ENCODE measurements at places on chromosomes 11 and 22.

- DNase-seq = no peak
Measured at GRCh38 chr11:43984519-43985385, 42.3 kb downstream of the C11orf96 start.

GRCh38 chr11:77064648-77065217 lies 2.0 kb upstream of the CAPN5 start:
- peak; percentile 27 for DNase-seq

DNA sequence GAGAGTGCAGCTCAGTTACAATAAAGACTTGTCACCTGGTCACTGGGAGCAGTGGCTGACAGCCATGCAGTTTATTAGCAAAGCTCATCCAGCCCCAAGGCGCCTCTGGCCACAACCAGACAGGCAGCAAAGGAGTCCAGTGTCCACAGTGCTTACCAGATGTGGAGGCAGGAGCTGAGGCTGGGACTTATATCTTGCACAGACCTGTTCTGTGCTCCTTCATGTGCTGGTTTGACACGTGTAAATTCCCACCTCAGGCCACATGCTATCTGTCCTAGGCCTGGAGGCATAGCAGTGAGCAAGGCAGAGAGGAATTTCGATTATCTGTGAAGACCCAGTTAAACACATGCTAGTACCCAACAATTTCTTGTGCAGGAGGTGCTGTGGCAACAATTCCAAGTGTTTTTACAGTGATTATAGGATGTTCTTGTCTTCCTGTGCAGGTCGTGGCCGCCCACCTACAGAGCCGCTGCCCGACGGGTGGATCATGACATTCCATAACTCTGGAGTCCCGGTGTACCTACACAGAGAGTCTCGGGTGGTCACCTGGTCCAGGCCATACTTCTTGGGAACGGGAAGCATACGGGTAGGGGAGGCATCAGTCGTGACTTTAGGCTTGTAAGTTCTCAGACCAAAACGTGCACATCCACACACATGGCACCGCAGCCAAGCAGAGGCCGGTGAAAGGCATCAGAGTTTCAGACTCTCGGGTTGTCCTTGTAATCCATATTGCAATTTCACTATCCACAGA lies 9.4 kb downstream of the DGCR8 start:
- DNase-seq = peak; percentile 20

GRCh38 chr11:102429691-102430090 lies 22.9 kb downstream of the TMEM123 start:
- no peak for DNase-seq

GRCh38 chr11:94424011-94424410 lies 22.8 kb upstream of the GPR83 start:
- no peak for DNase-seq

- DNase-seq = no peak
Measured at GRCh38 chr11:57484141-57484710, 23.9 kb downstream of the RTN4RL2 start.

- DNase-seq = no peak
Measured at GRCh38 chr11:112293614-112294013, 33.0 kb upstream of the PLET1 start.

DNA sequence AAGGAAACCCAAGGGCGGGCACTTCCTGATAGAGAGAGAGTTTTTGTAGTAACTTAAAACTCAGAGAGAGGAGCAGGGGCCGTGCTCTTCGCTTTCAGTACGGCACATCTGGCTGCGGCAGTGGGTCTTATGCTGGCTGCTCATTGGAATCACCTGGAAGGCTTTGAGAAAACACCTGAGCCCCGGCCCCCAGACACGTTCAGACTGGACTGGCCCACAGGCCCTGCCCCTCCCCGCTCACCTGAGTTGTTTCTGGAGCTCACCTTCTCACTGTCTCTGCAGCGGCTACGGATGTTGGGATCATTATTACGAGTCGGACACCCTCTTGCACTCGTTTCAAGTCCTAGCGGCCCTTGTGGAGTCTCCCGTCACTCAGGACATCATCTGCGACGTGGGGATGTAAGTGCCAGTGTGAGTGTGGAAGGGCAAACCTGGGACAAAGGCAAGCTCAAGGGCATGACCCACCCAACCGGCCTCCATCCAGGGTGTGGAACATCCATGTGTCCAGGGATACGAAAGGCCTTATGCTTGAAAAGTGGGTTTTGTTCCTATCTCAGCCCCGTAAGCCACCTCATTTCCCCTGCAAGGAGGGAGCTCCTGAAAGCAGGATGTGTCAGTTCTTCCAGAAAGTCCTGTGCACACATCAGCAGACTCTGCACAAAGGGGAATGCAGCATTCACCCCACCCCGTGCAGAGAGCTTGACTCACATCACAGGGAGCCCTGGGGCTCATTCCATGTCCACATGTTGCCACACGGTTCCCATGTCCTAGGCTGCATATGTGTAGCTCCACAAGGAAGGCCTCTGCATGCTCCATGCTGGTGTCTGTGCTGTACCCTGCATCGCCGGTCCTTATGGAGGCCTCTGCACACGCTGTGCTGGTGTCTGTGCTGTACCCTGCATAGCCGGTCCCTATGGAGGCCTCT lies 5.4 kb downstream of the NADSYN1 start:
- DNase-seq = no peak

DNA sequence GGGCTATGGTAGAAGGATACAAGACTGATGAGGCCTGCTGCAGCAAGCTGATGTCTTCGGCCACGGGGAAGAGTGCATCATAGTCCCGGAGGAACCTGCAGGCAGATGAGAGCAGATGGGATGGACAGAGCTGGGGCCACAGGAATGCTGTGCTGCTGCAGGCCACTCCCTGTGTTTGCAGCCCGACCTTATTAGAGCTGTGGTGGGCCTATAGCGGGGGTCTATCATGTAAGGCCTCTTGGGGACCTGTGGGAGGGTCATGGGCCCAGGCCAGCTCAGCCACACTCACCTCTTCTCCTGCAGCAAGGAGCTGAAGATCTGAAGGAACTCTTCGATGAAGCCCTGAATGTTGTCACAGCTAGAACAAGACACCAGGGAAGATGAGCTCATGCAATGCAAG lies 31.9 kb downstream of the ASCC2 start:
- no peak for DNase-seq

- no peak for DNase-seq
Measured at GRCh38 chr11:5042091-5042490, 4.2 kb upstream of the OR52J3 start.

- no peak for DNase-seq
Measured at GRCh38 chr11:67299471-67300191, 3.7 kb upstream of the SSH3 start.

DNA sequence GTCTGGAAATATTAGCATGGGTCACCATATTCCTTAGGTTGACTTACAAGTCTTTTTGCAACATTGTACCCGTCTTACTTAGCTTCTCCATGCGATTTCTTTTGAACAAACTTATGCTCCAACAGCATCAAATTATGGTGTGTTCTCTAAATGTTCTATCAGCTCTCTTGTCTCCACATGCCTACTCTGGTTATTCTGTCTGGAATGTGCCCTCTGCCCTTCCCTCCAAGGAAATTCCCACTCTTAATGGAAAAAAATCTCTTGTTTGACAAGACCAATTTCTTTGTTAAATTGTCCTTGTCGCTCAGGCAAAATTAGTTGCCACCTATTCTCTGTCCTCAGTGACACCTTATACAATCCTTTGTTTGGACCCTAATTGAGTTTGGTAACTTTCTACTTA lies 522.8 kb upstream of the LUZP2 start:
- DNase-seq = no peak

DNA sequence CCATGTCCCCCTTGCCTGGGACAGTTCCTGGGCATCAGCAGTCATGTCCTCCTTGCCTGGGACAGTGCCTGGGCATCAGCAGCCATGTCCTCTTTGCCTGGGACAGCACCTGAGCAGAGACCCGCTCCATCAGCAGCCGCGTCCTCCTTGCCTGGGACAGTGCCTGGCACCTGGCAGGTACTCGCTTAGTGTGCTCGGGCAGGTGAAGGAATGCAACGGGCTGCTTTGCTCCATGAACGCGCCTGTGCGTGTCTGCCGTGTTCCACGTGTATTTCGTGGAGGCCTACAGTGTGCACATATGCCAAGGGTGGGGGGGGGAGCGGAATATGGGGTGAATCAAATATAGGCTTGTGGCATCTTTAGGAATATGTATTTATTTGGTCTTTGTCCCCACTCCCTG lies 1490.7 kb downstream of the TBC1D22A start:
- DNase-seq = no peak

DNA sequence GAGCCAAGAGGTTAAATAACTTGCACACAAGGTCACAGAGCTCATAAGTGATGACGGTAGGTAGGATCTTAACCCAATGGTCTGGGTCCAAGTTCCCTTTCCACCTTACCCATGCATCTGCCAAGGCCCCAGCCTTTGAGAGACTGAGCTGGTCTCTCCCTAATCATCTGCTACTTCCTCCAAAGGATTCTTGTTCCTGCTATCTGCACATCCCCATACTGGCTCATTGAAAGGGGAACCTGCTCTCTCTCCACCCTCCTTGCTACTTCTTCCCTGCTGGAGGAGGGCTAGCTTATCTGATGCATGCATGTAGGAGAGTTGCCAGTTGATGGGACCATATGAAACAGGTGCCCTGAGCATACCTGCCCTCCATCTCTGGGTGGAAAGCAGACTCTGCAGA lies 47.7 kb downstream of the COMMD9 start:
- DNase-seq = no peak

All from right forelimb (tissue), 1 donor.